Cardiac septum (tissue), 1 donor: ENCODE measurements at places on chromosomes 12 and 14. TPM values are rescaled to one million over a fixed set of nuclear protein-coding genes. Genes with fewer than 3 reads are reported as not detected.

IAPP gene
- not detected for total RNA-seq

PTPRR gene
- 0.65 TPM for total RNA-seq

MUCL1 gene
- total RNA-seq = not detected

ZFYVE21 gene
- 60.9 TPM for total RNA-seq

FANCM gene
- 3.3 TPM for total RNA-seq

ARHGAP9 gene
- 5.9 TPM for total RNA-seq

KLRD1 gene
- 1.1 TPM for total RNA-seq

SLC38A4 gene
- not detected for total RNA-seq
